ENCODE measurements at places on chromosomes 6 and 20.

DNA sequence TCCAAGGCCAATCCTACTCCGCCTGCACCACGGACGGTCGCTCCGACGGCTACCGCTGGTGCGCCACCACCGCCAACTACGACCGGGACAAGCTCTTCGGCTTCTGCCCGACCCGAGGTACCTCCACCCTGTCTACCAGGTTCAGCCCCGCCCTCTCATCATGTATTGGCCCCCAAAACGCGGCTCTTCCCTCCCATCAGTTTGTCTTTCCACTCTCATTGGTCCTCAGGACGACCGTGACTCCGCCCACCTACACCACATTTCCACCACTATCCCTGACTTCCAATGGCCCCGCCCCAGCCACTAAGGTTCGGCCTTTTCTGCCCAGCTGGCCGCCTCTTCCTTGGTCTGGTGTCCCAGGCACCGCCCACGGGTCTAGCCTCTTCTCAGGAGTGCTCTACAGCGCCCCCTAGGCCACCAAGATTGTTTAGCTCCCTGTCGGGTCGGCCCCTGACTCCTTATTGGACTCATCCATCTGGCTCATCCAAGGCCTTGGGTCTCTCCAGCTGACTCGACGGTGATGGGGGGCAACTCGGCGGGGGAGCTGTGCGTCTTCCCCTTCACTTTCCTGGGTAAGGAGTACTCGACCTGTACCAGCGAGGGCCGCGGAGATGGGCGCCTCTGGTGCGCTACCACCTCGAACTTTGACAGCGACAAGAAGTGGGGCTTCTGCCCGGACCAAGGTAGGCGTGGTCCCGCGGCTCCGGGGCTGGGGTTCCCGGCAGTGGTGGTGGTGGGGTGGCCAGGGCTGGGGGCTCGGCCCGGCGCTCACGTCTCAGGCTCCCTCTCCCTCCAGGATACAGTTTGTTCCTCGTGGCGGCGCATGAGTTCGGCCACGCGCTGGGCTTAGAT, 3.1 kb downstream of the MMP9 start:
- peak; percentile 83 for DNase-seq

GRCh38 chr6:41570259-41570615, 24.1 kb downstream of the FOXP4 start:
- DNase-seq: no peak

- no peak for DNase-seq
Measured at GRCh38 chr6:25627001-25627400, 25.0 kb upstream of the SCGN start.

DNA sequence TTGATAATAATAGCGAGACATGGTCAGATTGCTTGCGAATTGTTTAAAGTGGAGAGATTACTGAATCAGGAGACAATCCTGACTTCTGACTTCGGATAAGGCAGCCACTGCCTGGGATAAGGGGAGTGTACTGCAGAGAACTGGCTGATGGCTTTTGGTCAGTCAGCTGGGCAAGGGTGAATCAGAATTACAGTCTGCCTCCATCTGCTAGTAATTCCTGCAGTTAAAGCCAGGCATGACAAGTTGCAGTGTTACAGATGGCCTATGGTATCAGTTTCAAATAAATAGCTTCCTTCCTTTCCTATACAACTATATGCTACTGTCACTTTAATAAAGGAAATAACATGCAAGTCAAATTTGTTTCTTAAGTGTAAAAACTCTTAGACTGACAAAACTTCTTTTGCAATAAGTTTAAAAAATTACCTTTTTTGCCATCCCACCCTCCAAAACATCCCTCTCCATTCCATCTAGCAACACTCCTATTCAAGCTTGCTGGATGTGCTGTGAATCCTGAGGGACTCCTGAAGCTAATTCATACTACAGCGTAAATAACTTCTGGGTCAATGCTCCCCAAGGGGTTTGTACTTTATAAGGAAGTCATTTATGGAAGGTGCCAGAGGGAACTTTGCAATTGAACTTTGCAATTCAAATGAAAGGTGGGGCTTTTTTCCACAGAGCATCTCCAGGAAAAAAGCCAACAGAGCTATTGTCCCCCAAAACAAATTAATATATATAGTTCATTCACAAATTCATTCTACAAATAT, 245.2 kb downstream of the ADGRB3 start:
- DNase-seq: peak; percentile 35

GRCh38 chr20:43941476-43942200, 27.0 kb downstream of the TOX2 start:
- DNase-seq: peak; percentile 16

DNA sequence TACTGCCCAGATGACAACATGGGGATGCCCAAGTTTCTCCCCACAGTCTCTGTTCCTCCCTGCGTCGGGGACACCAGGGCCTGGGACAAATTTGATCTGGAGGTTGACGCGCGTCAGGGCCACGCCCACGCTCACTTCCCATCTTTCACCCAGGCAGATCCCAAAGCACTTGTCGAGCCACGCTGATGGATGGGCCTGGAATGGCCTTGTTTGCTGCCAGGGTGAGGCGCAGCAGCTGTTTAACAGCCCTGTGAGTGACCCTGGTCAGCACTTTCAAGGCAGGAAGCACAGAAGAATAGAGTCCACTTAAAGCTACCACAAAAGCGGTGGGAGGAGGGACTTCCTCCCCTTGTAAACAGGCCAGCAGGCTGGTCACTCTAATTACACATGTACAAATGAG, 324.7 kb upstream of the JARID2 start:
- no peak for DNase-seq

DNA sequence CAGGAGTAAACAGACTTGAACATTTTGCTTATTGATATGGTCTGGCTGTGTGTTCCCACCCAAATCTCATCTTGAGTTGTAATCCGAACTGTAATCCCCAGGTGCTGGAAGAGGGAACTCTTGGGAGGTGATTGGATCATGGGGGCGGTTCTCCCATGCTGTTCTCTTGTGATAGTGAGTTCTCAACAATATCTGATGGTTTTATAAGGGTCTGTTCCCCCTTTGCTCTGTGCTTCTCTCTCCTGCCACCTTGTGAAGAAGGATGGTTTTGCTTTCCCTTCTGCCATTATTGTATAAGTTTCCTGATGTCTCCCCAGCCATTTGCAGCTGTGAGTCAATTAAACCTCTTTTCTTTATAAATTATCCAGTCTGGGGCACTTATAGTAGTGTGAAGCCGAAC, 40.0 kb downstream of the MYLIP start:
- DNase-seq: peak; percentile 9

GRCh38 chr6:11668455-11668854, 110.1 kb downstream of the ADTRP start:
- no peak for DNase-seq

DNA sequence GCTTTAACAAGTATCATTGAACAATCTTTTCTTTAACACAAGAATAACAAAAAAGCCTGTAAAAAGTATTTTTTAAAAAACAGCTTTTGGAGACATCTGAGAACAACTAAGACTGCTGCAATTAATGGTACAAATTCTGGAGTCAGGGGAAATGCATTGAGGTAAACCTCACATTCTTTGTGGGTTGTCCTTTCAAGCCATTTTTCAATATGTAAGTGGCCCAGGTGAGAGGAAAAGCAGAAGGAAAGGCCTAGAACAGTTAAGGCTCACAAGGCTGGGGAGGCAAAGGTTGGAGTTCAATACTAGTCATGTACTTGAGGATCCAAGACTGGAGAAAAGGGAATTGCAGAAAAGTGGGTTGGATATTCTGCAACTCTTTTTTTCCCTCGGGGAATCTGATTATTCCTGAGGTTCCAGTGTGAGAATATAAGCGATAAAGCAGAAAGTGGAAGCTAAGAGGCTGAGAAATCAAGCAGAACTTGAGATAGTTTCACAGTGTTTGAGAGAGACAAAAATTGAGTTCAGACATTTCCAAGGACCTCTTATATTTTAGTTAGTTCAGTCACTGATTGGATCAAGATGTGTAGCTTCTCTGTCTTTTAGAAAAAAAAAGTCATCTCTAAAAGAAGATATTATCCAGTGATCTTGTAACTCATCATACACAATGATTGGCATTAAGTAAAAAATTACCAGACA, 25.0 kb upstream of the TXLNB start:
- no peak for DNase-seq

- DNase-seq: no peak
Measured at GRCh38 chr6:16436550-16436949, 198.2 kb downstream of the GMPR start.

- peak; percentile 77 for DNase-seq
Measured at GRCh38 chr6:53361549-53362031, 12.8 kb upstream of the ELOVL5 start.

- DNase-seq: no peak
Measured at GRCh38 chr20:57893366-57893999, 183.7 kb upstream of the PMEPA1 start.

DNA sequence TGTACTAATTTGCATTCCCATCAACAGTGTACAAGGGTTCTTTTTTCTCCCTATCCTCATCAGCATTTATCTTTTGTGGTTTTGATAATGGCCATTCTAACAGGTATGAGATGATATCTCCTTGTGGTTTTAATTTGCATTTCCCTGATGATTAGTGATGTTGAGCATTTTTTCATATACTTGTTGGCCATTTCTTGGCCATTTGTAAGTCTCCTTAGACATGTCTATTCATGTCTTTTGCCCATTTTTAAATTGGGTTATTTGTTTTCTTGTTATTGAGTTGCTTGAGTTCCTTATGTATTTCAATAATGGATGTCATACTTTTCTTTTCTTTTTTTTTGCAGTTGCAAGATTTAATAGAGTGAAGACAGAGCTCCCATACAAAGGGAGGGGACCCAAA, 17.8 kb downstream of the FOXQ1 start:
- no peak for DNase-seq

DNA sequence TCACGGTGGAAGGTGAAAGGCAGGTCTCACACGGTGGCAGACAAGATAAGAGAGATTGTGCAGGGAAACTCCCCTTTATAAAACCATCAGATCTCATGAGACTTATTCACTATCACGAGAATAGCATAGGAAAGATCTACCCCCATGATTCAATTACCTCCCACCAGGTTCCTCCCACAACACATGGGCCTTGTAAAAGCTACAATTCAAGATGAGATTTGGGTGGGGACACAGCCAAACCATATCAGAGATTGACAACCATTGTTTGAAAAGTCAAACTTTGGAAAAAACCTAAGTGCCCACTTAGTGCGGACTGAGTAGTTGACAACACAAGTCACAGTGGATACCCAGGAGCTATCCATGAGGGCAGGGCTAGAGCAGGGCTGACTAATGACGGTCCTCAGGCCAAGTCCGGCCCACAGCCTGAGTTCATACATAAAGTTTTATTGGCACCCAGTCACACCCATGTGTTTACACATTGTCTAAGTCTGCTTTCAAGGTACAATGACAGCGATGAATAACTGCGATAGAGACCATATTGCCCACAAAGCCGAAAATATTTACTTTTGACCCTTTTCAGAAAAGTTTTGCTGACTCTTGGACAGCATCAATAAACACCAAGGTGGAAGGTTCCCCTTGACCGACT, 33.8 kb upstream of the PMEPA1 start:
- DNase-seq: peak; percentile 23

DNA sequence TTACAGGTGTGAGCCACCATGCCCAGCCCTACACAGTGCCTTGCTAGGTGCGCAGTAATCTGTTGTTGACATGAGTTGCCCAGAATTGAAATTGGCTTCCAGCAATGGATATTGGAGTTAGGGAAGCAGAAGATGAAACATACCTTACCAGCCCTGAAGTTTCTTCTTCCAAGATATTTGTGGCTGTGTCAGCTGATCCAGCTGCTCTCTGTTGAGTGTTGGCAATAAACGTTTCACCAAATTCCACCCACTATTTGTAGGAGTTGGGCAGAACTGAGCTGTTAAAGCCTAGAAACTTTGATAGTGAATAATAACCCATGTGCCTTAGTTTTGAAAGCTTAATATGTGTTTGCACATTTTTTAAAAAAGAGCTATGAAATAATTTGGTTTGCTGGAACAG, 218.2 kb upstream of the SNX9 start:
- no peak for DNase-seq

GRCh38 chr6:29938746-29939508, 3.4 kb upstream of the HLA-A start:
- DNase-seq: no peak

DNA sequence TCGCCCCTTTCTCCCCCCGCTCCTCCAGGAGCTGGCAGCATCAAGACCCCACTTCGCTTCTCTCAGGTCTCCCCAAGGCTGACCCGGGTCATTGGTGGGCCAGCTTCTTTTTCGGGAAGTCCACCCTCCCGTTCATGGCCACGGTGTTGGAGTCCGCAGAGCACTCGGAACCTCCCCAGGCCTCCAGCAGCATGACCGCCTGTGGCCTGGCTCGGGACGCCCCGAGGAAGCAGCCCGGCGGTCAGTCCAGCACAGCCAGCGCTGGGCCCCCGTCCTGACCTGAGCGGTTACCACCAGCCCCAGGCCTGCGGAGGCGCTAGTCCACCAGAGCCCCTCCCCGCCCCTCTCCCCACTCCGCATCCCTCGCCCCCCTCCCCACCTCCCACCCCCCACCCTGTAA, 1.0 kb downstream of the PPDPF start:
- DNase-seq: no peak

Data from kidney tubule cell (primary cell).